ENCODE measurements at places on chromosomes 2 and 18.

GRCh38 chr2:159850789-159851188, 52.8 kb upstream of the CD302 start:
- no peak for DNase-seq

GRCh38 chr2:120502357-120502756, 156.4 kb downstream of the INHBB start:
- DNase-seq: no peak

DNA sequence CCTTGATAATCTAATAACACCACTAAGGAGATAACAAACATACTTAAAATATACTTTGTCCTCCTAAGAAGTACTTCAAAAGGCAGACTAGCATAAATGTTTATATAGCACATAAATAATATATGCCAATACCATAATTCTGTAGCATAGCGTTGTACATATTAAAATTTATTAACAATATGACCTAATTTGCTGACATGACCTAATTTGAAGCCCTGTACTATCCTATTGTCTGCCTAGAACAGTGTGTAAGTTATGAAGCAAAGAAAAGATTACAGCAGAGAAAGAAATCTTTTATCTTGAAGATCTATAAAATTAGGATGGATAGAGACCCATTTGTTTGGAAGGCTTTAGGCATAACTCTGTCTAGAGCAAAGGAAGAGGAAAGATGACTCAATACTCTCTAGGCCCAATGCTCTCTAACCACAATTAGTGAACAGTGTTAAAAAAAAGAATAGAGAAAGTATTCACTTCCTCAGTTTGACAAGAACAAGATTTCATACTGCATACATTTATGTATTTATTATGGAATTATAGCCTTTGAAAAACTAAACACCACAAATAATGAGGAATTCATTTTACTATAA, 231.3 kb downstream of the ZRANB3 start:
- no peak for DNase-seq

DNA sequence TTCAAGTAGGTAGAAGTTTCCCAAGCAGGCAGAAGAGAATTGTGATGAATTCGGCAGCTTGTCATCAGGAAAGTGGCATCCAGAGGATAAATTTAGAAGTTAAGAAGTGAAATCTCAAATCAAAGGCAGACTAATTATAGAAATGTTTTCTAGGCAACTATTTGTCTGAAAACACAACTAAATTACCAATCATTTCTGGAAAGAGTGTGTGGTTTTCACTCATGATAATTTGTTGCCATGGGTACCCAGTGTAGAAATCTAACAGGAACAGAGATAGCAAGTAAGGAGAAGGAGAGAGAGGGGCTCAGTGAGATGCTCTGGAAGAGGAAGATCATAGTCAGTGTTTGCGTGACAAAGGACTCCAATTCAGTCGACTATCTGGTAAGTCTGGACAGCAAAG, 208.1 kb downstream of the NCKAP5 start:
- no peak for DNase-seq

- no peak for DNase-seq
These were observed 293.0 kb downstream of the RDH14 start for GRCh38 chr2:18267501-18267900.

Measured in ascending aorta (tissue), 2 donors.